Activated CD4-positive, alpha-beta T cell treated with anti-CD3 and anti-CD28 coated beads for 36 hours (primary cell): ENCODE measurements at places on chromosomes 4 and X. TPM values are rescaled to one million over a fixed set of nuclear protein-coding genes. Genes with fewer than 3 reads are reported as not detected.

DNA sequence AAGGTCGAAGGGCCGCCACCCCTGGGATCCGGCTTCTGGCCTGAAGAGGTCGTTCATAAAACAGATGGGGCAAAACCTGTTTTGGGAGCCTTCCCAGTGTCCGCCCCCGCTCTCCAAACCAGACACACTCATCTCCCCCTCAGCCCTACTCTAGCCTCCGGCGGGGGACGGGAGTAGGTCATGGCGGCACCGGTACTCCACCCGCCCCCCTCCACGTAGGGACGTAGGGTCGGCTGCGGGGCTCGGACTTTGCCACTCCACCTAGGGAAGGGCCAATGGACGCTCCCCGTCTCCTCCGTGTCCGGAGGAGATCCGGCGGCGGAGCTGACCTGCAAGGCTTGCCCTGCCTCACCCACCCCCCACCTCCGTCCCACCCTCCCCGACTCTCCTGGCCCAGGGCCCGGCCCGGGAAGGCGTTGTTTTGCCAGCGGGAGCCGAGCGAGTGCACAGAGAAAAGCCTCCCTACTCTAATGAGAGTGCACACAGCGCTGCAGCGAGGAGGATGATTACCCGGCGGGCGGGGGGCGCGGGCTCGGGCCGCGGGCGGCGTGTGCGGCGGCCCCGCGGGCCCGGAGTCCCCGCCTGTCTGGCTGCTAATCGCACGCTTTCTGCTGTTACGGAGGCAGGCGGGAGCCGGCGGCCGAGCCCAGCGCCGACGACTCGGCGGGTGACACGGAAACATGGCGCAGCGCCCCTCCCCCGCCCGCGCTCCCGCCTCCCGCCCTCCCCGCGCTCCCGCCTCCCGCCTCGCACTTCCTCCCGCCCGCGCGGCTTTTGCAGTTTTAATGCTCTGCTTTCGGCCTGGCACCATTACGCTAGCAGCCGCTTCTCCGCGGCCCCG is 8.3 kb upstream of the BCOR start:
- no peaks in the 10 kb centered on the region for H3K36me3 ChIP-seq
- peak overlapping the region; percentile 42 for H3K27ac ChIP-seq
- peak; percentile 85 for DNase-seq
- H3K4me1 ChIP-seq: peaks cover 9% of the 10 kb centered on the region

DNA sequence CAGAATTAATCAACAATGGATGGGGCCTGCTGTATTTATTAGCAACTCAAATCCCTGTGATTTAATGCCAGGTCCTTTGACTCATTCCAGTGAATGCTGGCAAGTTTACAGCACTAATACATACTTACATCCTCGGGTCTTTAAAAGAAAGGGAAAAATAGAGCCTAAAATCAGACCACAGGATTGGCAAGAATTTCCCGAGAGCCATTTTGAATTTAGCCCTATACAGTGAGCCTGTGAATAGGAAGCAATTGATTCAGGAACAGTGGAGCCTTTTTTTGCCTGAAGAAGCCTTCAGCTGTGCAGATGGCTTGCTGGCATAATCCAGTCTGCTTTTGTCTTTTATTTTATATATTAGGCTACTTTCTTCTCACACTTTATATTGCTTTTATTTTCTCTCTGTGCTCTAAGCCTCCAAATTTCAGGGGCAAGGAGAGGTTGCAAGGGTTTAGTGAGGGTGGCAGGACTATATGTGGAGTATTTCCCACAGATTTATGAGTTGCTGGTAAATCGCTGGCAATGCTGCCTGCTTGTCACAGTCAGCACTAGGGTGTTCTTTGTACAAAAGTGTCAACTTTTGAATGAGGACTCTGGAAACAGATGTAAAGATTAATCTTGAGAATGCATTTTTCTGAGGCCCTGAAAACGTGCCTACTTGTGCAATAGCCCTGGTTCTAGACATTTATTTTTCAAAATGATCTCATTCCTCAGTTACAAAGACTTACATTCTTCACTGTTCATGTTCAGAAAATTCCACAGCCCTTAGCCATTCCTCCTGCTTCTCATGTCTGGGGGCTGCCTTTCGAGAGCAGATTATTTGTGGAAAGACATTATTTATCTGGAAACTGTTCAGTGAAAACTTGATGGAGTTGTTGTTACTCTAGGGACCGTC is 303.5 kb downstream of the SPRY1 start:
- H3K4me1 ChIP-seq: no peaks in the 10 kb centered on the region
- peaks cover 6% of the 10 kb centered on the region for H3K27me3 ChIP-seq
- no peak for DNase-seq
- H3K27ac ChIP-seq: no peak overlapping the region
- H3K36me3 ChIP-seq: no peaks in the 10 kb centered on the region

DNA sequence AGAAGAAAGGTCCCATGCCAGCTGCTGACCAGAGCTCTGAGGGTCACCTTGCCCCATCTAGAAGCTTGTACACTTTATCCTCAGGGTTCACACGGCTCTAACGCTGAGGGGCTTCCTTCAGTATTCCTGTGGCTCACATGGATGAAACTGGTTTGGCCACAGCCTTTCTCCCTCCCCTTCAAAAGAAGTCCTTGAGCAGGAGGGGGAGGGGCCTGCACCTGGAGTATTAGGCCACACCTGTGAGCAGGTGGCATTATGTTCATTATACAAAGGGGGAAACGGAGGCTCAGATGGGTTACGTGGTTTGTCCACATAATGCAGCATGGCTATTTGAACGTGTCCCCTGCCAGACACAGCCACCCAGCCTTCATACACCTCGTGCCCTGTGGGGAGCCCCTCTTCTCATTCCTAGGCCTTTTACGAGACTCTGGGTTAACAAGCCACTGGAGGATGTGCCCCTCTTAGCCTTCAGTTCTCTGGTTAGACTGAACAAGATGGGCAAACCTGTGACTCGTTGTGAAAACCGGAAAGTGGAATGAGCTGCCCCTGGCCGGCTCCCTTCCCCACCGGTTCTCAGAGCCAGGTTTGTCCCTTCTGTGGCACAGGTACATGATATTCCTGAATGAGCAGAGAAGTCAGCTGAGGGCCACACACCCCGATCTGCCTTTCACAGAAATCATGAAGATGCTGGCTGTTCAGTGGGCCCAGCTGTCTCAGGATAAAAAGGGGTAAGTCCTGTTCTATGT is 27.2 kb upstream of the JAKMIP1 start:
- no peak overlapping the region for H3K4me3 ChIP-seq
- no peak for DNase-seq
- peaks cover under 1% of the 10 kb centered on the region for H3K36me3 ChIP-seq
- H3K27me3 ChIP-seq: peaks cover 20% of the 10 kb centered on the region

DNA sequence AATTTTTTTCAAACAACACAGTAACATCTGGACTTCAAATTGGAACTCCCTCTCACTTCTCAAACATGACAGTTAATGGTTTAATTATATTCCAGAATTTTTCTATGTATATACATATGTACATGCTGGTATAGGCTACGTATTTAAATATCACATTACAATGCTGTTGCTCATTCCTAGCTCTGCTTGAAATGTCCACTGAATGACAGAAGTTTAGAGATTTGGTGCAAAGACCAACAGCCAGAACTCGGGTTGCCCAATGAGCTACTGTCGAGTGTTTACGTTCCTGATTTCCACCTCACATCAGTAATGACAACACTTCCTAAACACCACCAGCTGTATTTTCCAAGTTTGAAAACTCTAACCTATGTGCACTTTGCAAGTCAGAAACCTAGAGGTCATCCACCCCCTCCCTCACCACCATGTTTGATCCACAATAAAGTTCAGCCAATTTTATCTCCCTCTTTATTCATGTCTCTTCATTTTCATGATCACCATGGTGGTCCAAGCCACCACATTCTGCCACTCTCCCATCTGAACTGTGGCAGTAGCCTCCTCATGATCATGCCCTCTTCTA is 49.3 kb upstream of the RPL34 start:
- H3K27ac ChIP-seq: no peak overlapping the region
- no peaks in the 10 kb centered on the region for H3K36me3 ChIP-seq
- H3K4me3 ChIP-seq: no peak overlapping the region
- peaks cover 23% of the 10 kb centered on the region for H3K4me1 ChIP-seq
- H3K27me3 ChIP-seq: no peaks in the 10 kb centered on the region

DNA sequence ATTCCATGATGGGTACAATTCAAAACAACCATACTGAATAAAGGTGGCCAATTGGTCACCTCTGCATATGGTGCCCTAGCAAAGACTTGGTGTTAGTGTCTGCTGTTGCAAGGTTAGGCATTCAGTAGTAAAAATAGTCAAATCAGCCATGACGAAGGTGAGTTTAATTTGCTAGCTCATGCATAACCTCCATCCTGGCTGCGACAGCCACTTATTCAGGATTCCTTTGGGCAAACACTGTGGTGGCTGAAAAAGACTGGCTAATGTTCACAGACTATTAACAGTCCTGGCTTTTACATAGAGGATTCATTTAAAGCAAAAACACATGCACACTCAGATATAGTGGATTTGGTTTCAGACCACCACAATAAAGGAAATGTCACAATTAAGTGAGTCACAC is 34.8 kb upstream of the MAP9 start:
- no peak overlapping the region for H3K27ac ChIP-seq
- H3K4me3 ChIP-seq: no peak overlapping the region
- H3K4me1 ChIP-seq: no peaks in the 10 kb centered on the region
- H3K36me3 ChIP-seq: no peaks in the 10 kb centered on the region
- no peak for DNase-seq
- peaks cover 12% of the 10 kb centered on the region for H3K27me3 ChIP-seq

DNA sequence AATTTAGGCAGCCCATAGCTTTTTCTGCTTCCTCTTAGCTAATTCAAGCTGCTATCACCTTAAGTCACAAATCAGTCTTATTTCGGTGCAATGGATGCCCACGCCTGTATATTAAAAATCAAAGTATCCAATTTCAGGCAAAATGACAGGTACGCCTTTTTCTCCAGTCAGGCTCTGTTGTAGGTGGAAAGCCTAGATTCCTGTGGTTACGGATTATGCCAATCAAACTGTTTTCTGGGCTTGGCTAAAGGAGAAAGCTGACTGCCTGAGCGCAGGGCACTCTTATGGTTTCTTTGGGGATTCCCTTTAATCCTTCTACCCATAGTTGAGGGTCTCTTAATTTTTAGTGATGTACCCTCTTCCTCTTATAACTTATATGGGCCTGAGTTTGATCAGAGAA is 550.5 kb downstream of the PDHA2 start:
- no peaks in the 10 kb centered on the region for H3K36me3 ChIP-seq
- no peaks in the 10 kb centered on the region for H3K4me1 ChIP-seq
- no peak overlapping the region for H3K4me3 ChIP-seq
- DNase-seq: no peak
- H3K27me3 ChIP-seq: no peaks in the 10 kb centered on the region

GRCh38 chr4:169952236-169953002 is 73.8 kb downstream of the MFAP3L start:
- no peak overlapping the region for H3K27ac ChIP-seq
- DNase-seq: no peak
- peaks cover 11% of the 10 kb centered on the region for H3K27me3 ChIP-seq
- no peaks in the 10 kb centered on the region for H3K36me3 ChIP-seq
- H3K4me1 ChIP-seq: peaks cover 3% of the 10 kb centered on the region

TMSB15A gene
- 0.84 TPM for total RNA-seq

RXFP1 gene
- total RNA-seq: not detected

HERC3 gene
- total RNA-seq: 41.8 TPM

GRCh38 chr4:151575646-151576045 is 166.7 kb downstream of the FHIP1A start:
- H3K4me3 ChIP-seq: no peak overlapping the region
- no peaks in the 10 kb centered on the region for H3K36me3 ChIP-seq
- DNase-seq: no peak
- H3K27ac ChIP-seq: no peak overlapping the region
- H3K27me3 ChIP-seq: peaks cover 5% of the 10 kb centered on the region
- no peaks in the 10 kb centered on the region for H3K4me1 ChIP-seq
